Epithelial cell of esophagus (primary cell): ENCODE measurements at places on chromosomes 6 and 20.

GRCh38 chr6:6788394-6789032 lies 200.0 kb downstream of the LY86 start:
- peak; percentile 30 for DNase-seq

- DNase-seq: peak; percentile 31
Measured at GRCh38 chr6:14211562-14211942, 94.0 kb downstream of the CD83 start.

- DNase-seq: peak; percentile 23
Measured at GRCh38 chr20:17845701-17846475, 122.7 kb downstream of the SNX5 start.

- peak; percentile 85 for DNase-seq
Measured at GRCh38 chr20:64038565-64039292, 2.7 kb downstream of the C20orf204 start.

GRCh38 chr6:133966654-133967329 lies 13.8 kb downstream of the TBPL1 start:
- DNase-seq: no peak

GRCh38 chr20:44319839-44320422 lies 8.9 kb upstream of the FITM2 start:
- DNase-seq: no peak

DNA sequence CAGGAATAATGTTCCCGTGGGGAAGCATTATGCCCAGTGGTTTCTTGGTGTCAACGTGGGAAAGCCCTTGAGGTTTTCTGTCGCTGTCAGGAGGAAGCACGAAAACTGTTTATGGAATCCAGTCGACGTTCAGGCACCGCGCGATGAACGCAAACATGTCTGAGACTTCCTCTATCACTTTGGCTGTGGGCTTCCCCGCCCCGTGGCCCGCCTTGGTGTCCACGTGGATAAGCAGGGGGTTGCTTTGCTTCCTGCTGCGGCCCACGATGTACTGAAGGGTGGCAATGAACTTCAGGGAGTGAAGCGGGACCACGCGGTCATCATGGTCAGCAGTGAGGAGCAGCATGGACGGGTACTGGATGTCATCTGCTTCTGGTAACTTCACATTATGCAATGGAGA lies 98.2 kb upstream of the POPDC3 start:
- no peak for DNase-seq

DNA sequence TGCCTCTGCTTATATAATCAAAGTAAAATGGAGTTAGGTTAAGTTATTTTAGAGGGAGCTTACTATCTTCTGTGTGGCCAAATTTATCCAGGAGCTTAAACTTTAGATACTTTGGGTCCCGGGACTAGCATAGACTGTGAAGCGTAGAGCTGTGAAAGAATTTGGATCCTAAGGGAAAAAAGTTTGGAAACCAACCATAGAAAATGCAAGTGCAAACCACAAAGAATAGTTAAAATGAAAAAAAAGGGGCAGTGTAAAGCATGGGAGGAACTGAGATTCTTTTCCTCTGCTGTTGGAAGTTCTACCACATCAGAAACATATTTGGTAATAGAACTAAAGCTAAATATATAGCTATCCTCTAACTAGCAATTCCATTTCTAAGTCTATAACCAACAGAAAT lies 232.2 kb upstream of the FLRT3 start:
- no peak for DNase-seq

DNA sequence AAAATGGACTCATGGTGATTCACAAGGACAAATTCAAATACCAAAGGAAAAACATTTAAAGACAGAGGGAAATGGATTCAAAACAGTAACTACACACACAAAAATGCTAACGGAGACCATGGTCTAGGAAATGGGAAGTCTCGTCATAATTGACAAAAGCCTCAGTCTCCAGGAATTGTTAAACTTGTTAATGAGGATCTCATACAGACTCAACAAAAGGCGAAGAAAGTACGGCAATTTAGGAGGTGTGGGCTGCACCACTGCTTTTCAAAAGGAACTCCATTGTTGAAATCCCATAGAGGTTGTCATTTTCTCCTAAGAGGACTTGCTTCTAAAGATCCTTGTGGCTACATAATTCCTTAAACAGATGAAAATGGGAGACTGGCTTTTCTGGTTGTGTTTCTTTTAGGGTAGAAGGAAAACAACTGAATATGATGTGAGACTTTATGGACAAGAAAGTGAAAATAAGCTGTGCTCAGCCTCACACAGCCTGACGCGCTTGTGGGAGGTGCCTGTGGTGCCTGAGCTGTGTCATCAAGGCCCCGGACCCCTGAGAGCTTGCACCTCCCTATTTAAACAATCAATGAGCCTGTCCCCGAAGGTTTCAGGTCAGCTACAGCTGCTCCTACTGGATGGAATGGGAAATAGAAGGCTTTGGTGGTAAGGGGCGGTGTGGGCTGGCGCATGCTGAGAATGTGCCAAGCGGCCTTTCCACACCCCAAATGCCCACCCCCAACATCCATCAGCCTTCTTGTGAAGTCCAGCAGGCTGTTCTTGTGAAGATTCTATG lies 2.5 kb upstream of the CLDN20 start:
- DNase-seq: no peak

GRCh38 chr6:110232450-110232849 lies 52.2 kb downstream of the CDC40 start:
- DNase-seq: no peak
